Endodermal cell (in vitro differentiated cells): ENCODE measurements at places on chromosomes 4 and X.

GRCh38 chr4:155609455-155610059 lies 57.1 kb upstream of the GUCY1A1 start:
- no peak for DNase-seq

- DNase-seq, result no peak
These were observed 79.2 kb downstream of the USP9X start for GRCh38 chrX:41164449-41164848.

DNA sequence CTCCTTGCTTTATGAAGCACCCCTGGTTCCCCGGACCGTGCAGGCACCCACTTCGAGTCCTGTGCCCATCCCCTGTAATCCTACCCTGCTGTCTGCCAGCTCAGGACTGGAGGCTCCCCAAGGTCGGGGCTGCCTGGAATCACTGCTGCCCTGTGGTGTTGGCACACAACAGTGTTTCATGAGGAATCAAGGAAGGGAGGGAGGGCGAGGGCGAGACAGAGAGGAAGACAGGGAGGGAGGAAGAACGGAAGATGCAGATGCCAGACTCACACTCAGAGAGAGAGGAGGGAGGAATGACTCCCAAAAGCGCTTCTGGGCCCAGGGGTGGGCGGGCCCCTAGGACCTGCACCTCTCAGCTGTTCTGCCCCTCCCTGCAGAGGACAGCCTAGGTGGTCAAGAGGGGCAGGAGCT lies 42.9 kb upstream of the ADRA2C start:
- no peak for DNase-seq

DNA sequence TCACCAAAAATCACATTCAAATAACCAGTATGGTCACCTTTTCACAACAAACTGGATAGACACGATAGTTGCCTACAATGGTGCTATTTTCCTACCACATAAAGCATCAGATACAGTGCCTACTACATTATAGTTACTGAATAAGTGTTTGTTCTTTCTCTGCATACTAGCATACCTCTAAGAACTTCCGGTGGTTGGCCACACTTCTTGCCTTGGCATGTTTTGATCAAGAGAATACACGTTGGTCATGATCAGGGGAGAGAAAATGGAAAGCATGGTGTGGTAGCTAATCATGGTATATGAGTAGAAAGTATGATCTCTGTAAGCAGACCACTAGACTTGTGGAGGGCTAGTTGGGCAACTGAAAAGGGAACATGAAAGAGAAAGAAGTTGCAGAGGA lies 322.8 kb upstream of the DIAPH2 start:
- no peak for DNase-seq

DNA sequence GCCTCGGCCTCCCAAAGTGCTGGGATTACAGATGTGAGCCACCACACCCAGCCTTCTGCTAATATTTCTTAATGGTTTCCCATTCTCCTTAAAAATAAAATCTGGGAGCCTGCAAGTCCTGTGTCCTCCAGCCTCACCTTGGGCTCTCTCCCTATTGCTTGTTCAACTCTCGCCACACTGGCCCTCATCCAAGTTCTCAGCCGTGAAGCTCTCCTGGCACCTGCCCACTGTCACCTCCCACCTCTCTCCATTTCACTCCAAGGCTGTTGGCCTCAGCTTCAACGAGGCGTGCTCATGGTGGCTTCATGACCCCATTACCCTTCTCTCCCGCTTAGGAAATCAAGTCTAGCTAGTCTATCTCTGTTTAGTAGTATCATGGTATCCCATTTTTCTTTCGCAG lies 9.5 kb upstream of the ETNPPL start:
- DNase-seq, result no peak

- DNase-seq, result peak; percentile 70
These were observed 47.2 kb downstream of the AFAP1 start for GRCh38 chr4:7892212-7893019.

DNA sequence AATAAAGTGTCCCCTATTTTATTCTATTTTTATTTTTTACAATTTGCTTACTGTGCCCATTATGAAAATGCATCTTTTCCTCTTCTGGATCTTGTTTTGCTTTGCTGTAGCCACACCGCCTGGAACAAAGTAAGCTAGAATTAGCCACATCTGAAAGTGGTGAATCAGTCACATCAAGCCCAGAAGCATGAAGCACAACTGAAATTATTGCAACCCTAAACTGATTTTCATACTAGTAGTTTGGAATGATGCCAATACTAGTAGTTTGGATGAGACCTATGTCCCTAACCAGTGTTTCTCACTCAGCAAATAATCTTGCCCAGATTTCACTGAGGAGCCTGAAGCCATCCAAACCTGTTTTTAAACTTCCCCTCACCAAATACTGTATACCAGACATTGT lies 303.0 kb downstream of the EPHA5 start:
- no peak for DNase-seq

DNA sequence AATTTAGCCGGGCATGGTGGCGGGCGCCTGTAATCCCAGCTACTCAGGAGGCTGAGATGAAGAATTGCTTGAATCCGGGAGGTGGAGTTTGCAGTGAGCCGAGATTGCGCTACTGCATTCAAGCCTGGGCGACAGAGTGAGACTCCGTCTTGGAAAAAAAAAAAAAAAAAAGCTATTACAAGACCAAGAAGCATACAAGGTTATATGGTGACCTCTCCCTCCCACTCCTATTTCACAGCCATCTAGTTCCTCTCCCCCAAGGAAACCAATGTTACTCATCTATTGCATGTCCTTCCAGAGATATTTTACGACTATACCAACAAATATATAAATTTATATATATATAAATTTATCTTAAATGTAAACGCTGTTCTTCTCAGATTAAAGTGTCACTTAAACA lies 3.2 kb downstream of the SLC9A7 start:
- DNase-seq, result no peak

DNA sequence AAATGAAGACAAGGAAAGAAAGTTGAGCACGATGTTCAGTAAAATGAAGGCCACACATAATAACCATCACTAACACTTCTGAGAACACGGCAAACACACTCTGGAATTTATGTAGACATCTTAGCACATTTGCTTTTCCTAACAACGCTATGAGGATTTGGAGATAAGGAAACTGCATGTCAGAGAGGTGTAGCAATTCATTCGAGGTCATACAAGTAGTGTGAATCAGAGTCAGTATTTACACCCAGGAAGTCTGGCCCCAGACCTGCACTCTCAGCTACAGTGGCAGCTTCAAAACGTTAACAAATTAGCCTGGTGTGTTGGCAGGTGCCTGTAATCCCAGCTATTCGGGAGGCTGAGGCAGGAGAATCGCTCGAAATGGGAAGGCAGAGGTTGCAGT lies 253.4 kb downstream of the PDGFC start:
- no peak for DNase-seq

- no peak for DNase-seq
These were observed 66.7 kb upstream of the PGRMC2 start for GRCh38 chr4:128354205-128354821.

- no peak for DNase-seq
These were observed 40.9 kb upstream of the PRDM8 start for GRCh38 chr4:80156410-80156809.

- DNase-seq, result no peak
These were observed 83.9 kb upstream of the CPEB2 start for GRCh38 chr4:14918336-14918735.

- DNase-seq, result no peak
These were observed 166.4 kb downstream of the TSPAN5 start for GRCh38 chr4:98491899-98492559.

- no peak for DNase-seq
These were observed 184.1 kb downstream of the MID1IP1 start for GRCh38 chrX:38985375-38985774.

GRCh38 chrX:103151799-103152198 lies 58.9 kb upstream of the NXF3 start:
- DNase-seq, result no peak

GRCh38 chr4:121217351-121217750 lies 53.2 kb upstream of the TNIP3 start:
- no peak for DNase-seq

GRCh38 chrX:15815779-15816437 lies 25.6 kb downstream of the ZRSR2 start:
- peak; percentile 80 for DNase-seq

DNA sequence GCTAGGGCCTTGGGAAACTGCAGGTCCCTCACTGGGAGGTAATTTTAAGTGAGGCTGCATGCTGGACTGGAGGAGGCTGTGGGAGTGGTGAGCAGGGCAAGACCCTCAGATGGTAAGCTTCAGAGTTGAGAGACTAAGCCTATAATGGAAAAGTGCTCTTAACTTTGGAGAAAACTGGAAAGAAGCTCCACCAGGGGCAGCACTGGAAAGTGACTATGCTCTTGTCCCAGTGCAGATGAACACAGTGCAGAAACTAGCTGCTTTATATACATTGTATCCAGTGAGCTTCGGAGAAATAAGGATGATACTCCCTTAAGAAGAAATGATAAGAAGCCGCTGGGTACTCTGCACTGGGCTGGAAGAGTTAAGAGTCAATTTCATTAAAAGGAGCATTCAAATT lies 3.2 kb upstream of the MAGEB2 start:
- peak; percentile 32 for DNase-seq

- no peak for DNase-seq
These were observed 10.6 kb downstream of the NDP start for GRCh38 chrX:43962636-43963035.

DNA sequence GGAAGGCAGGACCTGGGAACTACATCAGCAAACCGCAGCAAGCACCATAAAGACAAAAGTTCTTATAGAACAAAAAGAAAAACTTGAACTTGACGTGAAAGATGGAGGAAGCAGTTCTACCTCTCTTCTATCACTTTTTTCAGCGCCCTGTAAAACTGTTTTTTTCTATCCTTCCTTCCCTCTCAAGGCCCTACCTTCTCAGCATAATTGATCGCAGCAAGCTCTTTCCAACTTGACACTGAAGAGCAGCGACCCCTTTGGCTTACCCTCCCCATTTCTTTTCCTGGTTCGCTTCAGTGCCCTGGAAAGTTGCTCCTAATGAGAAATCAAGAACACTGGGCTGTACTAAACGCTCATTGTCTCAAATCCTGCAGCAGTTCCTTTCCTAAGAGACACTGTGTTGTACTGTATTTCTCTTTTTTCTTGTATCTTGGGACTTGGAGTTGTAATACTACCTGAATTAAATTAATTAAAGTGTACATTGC lies 150.6 kb upstream of the SLC4A4 start:
- DNase-seq, result peak; percentile 70

GRCh38 chrX:149456476-149457245 lies 48.4 kb downstream of the IDS start:
- no peak for DNase-seq

GRCh38 chr4:53193111-53193510 lies 172.8 kb downstream of the SCFD2 start:
- DNase-seq, result no peak

DNA sequence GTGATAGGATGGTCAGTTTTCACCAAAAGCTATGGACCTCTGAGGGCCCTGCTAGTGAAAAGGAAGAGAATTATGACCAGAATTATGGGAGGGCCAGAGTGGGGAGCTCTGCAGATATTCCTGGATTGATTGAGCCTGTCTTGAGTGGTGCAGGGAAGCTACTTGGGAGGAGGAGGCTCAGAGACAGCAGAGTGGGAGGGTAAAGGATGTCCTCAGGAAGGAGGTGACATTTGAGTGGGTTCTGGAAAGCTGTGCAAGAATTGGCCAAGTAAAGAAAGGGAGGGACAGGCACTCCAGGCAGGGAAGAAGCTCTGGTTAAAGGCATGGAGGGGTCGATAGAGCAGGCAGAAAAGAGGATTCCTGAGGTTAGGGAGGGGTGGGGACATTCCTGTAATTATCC lies 24.1 kb downstream of the RNF4 start:
- DNase-seq, result no peak

- no peak for DNase-seq
These were observed 88.8 kb downstream of the MAPK10 start for GRCh38 chr4:86271057-86271456.

DNA sequence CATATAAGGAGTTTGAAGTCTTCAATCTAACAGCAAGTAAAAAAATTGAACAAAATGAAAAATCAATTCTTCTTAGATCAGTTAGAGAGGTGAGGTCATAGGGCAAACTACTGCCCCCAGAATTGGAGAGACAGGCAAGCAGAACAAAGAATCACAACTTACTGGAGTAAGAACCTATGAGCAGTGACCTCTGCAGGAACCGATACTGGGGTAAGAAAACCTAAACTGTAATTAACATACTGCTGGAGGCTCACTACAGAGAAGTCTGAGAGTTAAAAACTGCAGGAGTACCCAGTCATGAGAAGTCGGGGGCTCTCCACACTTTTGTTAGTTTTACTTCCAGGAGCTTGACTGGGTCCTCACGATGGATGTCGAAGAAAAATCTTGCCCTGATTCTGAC lies 16.0 kb downstream of the CLDN22 start:
- no peak for DNase-seq

DNA sequence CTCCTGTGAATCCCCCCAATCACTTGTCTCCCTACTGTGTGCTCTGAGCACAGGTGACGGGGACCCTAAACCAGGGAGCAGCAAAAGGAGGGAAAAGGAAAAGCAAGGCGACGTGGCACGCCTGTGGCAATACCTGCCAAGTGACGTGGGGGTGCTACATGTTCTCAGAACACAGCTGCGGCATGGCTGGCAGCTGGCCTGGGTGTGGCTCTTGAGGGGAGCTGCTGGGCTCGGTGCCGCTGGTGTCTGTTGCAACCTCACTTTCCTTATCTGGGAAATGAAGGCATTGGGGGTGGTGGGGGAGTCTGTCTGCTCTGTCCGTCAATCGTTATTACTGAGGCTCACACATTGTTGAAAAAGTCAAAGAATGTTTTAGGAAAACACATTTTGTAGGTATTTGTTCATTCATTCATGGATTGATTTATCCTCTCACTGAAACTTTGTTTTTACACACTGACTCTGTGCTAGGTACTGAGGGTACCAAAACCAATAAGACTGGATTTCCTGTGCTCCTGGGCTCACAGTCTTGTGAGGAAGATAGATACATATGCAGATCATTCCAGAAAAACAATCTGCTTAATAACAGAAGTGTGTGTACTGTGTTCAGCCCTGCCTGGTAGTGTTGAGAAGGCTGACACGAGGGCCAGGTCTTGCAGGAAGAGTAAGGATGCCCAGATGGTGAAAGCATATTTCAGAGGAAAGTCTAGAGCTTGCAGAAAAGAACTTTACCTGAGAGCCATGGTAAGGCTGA lies 217.6 kb downstream of the PTTG2 start:
- DNase-seq, result no peak

DNA sequence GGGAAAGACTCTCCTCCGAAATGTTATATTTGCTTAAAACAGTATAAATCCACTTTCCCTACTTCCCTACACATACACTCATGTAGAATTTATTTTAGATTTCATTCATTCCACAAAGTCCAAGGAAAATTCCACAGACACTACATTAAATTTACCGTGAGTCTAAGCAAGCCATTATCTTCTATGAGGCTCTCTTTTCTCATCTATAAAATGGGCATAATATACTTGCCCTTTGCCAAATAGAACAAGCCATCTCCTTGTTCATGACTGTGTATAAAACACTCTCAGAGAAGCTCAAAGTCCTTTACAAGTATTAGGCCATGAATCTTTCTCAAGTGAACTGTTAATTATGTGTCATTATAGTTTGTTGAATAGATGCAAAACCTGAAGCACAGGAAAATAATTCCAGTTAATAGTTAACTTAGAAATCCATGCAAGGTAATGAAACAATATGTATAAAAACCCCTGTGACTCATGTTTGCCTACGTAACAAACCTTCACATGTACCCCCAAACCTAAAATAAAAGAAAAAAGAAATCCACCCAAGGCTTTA lies 10.7 kb downstream of the TEC start:
- DNase-seq, result no peak
